ENCODE measurements at places on chromosomes 7 and 10.

- peaks cover 12% of the 10 kb centered on the region for H3K27me3 ChIP-seq
- no peak overlapping the region for H3K4me3 ChIP-seq
- H3K36me3 ChIP-seq, result no peaks in the 10 kb centered on the region
- DNase-seq, result no peak
Measured at GRCh38 chr7:99766484-99767099, 17.4 kb downstream of the CYP3A4 start.

GRCh38 chr10:78285226-78285625 is 251.6 kb downstream of the RPS24 start:
- no peak overlapping the region for H3K4me3 ChIP-seq
- no peaks in the 10 kb centered on the region for H3K4me1 ChIP-seq
- H3K27me3 ChIP-seq, result peaks cover 13% of the 10 kb centered on the region
- no peaks in the 10 kb centered on the region for H3K36me3 ChIP-seq
- peak; percentile 3 for DNase-seq

- peaks cover 62% of the 10 kb centered on the region for H3K4me1 ChIP-seq
- H3K27ac ChIP-seq, result peak overlapping the region; percentile 74
- H3K36me3 ChIP-seq, result no peaks in the 10 kb centered on the region
- H3K4me3 ChIP-seq, result peak overlapping the region; percentile 55
- no peaks in the 10 kb centered on the region for H3K27me3 ChIP-seq
- no peak for DNase-seq
Measured at GRCh38 chr10:32948451-32948850, 9.6 kb downstream of the ITGB1 start.

DNA sequence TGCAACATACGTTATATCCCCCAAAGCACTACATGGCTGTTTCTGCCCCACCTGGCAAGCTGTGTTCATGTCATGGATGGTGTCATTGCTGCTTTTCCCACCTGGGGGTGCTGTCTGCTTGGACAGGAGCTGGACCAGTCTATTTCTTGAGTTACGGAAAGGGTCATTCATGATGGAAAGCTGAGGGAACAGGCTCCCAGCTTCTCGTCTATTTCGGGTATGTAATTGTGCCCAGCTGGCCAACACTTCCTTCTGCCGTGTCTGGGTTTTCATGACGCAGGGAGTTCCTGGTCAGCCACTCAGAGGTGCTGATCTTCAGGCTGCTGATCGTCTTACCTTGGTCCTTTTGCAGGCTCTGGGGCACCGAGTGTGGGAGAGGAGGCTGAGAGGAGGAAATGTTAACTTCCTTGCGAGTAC is 8.6 kb downstream of the BTBD16 start:
- no peaks in the 10 kb centered on the region for H3K36me3 ChIP-seq
- H3K27me3 ChIP-seq, result peaks cover 24% of the 10 kb centered on the region
- no peak for DNase-seq
- H3K4me3 ChIP-seq, result no peak overlapping the region
- H3K4me1 ChIP-seq, result no peaks in the 10 kb centered on the region

- no peaks in the 10 kb centered on the region for H3K27me3 ChIP-seq
- DNase-seq, result no peak
- H3K27ac ChIP-seq, result no peak overlapping the region
Measured at GRCh38 chr10:63197344-63198092, 64.4 kb downstream of the NRBF2 start.

GRCh38 chr7:100016215-100016901 is 962 bp downstream of the ZKSCAN1 start:
- peaks cover 35% of the 10 kb centered on the region for H3K4me1 ChIP-seq
- peak overlapping the region; percentile 97 for H3K4me3 ChIP-seq
- no peak for DNase-seq

Measured in natural killer cell treated with Interleukin-12 subunit alpha and Interleukin-12 subunit beta and Interleukin-15 and Interleukin-18, amount 100 ng/mL, for 72 hours (primary cell).